ENCODE measurements at places on chromosomes 12 and 14.

GRCh38 chr14:42307239-42307825, 700.7 kb downstream of the LRFN5 start:
- DNase-seq: no peak

DNA sequence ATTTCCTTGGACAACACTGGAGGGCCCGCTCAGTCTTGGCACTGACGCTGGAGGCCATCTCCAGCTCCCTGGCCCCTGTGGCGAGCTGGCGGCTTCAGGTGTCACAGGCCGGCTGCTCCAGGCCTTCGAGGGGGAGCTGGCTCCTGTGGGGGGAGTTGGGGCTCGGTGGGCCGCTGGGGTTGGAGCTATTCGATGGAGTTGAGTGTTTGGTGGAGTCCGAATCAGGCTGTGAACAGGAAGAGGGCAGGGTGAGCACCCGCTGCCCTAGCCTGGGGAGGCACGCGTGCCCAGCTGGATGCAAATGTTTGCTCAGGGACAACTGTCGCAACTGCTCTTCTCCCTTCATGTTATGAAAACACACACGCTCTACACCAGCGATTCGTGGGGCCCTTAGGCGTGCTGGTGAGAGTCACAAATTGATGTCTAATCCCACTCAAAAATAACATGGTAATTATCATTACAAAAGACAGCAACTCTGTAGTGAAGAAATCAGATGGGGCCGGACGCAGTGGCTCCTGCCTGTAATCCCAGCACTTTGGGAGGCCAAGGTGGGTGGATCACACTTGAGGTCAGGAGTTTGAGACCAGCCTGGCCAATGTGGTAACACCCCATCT, 11.3 kb downstream of the AMN start:
- no peak for DNase-seq

- DNase-seq: no peak
These were observed 18.8 kb downstream of the NIN start for GRCh38 chr14:50812180-50812579.

DNA sequence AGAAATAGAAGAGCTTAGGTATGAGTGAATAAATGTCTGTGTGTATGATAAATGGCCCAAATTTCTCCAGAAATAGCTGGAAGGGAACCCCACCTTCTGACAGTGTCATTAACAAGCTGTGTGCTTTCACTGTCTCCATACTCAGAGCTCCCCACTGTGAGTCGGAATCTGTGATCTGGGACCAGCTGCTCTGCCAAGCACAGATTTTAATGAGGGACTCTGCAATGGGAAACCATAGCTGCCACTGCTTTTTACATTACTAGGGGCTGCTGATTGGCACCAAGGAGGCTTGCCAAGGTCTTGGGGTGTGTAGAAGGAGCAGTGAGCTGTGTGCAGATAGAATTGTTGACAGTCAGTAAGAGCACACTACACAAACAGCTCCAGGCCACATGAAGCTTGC, 244.2 kb upstream of the CCDC196 start:
- no peak for DNase-seq

GRCh38 chr14:98622208-98623051, 649.6 kb downstream of the BCL11B start:
- no peak for DNase-seq

DNA sequence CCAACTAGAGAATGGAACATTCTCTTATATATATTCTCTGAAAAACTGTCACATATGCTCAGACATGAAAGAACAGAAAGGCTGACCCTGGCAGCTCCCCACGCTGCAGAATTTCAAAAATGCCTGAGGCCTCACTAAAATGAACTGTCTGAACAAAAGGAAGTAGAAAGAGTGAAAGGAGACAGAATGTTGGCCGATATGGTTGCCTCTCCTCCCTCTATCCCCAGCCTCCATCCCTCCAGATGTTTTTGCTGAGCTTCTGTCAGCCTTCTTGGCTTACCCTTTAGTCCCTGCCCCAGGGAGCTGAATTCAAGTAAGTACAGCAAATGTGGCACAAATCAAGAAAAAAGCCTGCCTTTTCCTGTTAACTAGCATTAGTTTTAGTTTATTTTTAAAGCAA, 6.9 kb downstream of the SMCO2 start:
- no peak for DNase-seq

GRCh38 chr14:69234106-69234505, 25.9 kb upstream of the GALNT16 start:
- DNase-seq: no peak

Measured in neural crest cell (in vitro differentiated cells).